ENCODE measurements at places on chromosomes 5 and 9.

DNA sequence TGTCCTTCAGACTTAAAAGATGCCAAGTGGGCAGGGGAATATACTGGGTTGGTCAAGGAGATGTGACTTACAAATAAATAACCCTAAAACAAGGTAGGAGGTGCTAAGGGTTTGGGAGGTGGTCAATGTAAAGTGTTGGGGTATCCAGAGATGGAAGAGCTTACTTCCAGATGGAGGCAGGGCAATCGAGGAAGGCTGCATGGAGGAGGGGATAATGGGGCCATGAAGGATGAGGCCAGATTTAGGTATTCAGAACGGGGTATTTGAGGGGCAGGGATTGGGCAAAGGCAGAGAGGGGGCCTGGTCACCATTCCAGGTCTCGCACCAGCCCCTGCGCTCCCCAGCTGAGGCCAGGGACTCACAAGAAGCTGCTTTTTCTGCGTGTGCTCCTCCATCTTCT is 57.9 kb upstream of the FBXW11 start:
- no peak for DNase-seq

DNA sequence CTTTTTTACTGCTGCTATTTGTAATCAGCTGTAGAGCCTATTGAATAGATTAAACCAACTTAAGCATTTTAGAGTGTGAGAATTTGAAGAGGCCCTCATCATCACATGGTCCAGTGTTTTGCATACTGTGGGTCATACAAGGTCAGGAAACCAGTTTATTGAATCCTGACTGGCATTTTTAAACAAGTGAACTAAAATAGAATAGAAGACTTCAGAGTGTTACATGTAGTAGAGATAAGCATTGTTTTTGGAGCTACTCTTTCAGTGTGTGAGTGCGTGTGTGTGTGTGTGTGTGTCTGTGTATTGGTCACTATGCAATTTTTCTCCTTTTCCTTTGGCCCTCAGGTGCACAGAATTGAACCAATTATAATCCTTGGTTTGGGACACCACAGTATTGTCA is 114.4 kb downstream of the SLC28A3 start:
- DNase-seq = no peak

DNA sequence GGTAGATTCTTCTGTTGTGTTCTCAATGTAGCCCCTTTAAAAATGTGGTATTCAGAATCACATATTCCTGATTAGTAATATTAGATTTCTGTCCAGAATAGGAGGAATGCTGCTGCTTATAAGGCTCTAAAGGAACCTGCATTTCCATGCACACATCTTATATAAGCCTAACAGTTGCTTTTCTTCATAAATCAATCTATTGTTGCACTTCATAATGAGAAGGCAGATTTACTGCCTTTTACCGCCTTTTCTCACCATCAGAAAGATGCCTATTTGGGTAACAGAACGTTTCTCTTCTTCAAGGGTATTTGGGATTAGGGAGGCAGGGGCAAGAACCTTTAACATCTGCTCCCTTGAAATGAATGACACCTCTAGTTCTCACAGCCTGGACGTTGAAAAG is 243.4 kb downstream of the MLLT3 start:
- DNase-seq = no peak

DNA sequence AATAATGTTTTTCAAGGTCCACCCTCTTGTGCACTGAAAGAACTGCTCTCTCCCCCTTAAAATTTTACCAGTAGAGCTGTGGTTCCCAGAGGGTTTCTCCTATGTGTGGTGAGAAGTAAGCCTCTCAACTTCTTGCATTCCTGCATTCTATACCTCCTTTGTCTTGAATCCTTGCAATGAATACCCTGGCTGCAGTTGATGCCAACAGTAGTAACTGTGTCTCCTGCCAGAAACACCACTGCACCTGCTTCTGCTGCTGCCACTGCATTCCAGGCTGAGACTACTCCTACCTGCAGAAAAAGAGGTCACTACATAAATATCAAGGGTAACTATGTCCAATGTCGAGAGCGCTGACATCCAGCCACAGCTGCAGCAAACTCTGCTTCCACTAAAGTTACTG is 203.7 kb downstream of the TMEM167A start:
- DNase-seq = no peak

GRCh38 chr5:112192866-112193265 is 226.2 kb downstream of the EPB41L4A start:
- DNase-seq = no peak

- no peak for DNase-seq
These were observed 11.5 kb upstream of the CARD9 start for GRCh38 chr9:136385015-136385414.

DNA sequence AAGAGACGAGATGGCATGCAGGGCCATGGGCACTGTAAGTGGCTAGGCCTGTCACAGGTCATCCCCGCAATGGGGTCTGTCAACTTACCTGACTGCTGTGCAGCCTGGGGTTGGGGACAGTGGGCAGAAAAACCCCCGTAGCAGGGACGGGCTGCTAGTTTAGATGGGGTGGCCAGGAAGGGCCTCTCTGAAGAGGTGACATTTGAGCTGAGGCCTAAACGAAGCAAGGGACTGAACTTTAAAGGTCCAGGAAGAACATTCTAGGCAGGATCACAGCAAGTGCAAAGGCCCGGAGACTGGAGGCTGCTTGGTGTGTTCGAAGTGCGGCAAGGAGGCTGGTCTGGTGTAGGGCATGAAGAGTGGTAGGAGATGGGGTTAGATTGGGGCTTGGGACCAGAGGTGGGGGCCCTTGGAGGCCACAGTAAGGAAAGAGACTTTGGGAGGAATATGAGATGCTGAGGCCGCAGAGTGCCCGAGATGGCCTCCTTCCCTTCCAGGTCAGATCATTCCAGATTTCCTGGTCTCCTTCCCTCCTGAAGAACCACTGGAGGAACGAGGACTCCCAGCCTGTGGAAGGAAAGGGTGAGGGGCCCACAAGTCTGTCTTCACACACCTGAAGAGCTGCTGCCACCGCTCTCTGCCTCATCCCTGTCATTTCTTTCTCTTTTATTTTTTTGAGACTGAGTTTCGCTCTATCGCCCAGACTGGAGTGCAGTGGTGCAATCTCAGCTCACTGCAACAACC is 37.9 kb upstream of the SH3PXD2B start:
- no peak for DNase-seq

GRCh38 chr5:95986001-95986400 is 24.4 kb upstream of the ELL2 start:
- no peak for DNase-seq

DNA sequence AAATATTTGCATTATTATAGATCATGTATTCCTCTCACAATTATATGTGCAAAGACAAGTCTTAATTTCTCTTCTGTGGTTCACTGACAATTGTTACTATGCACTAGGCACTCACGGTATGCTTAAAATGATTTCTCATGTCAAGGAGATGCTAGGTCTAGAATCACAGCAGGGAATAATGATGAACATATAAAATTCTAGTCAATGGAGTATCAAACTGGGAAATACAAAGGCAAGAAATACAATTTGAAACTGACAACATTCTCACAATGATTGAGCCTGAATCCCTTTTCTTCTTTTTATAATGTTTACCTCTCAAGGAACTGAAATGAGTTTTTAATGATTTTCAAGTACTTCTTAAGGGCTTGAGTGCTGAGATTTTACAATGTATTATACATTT is 302.3 kb upstream of the GRAMD2B start:
- DNase-seq = peak; percentile 47

- no peak for DNase-seq
These were observed 45.2 kb upstream of the CKMT2 start for GRCh38 chr5:81187885-81188284.

GRCh38 chr5:107516452-107517184 is 154.1 kb downstream of the EFNA5 start:
- no peak for DNase-seq

- DNase-seq = no peak
These were observed 18.6 kb upstream of the ZNF366 start for GRCh38 chr5:72525816-72526215.

- no peak for DNase-seq
These were observed 98.3 kb upstream of the BOD1 start for GRCh38 chr5:173714551-173715428.

- DNase-seq = no peak
These were observed 96.5 kb upstream of the ANKRD55 start for GRCh38 chr5:56329652-56330051.

- no peak for DNase-seq
These were observed 362.8 kb downstream of the SEMA5A start for GRCh38 chr5:9182899-9183695.

GRCh38 chr5:61268871-61269270 is 63.2 kb upstream of the ZSWIM6 start:
- DNase-seq = no peak

GRCh38 chr5:112174959-112175594 is 244.0 kb downstream of the EPB41L4A start:
- DNase-seq = peak; percentile 40

GRCh38 chr5:137264573-137264972 is 234.6 kb downstream of the SPOCK1 start:
- DNase-seq = no peak

DNA sequence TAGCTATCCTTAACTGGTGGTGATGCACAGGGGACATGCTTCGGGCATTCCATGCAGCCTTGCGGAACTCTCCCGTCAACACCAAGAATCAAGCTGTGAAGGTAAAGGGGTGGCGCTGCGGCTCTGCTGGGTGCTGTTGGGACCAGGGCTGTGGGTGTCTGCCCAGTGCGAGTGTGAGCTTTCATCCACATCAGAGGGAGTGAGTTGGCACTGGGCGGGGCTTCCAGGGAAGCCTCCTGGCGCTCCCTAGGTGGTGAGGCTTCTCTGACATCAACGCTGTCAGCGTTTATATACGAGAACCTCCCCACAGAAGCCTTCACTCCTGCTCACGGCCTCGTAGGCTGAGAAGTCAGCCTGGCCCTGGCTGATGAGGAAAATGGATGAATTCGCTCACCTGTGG is 11.7 kb downstream of the ARPC5L start:
- DNase-seq = no peak

DNA sequence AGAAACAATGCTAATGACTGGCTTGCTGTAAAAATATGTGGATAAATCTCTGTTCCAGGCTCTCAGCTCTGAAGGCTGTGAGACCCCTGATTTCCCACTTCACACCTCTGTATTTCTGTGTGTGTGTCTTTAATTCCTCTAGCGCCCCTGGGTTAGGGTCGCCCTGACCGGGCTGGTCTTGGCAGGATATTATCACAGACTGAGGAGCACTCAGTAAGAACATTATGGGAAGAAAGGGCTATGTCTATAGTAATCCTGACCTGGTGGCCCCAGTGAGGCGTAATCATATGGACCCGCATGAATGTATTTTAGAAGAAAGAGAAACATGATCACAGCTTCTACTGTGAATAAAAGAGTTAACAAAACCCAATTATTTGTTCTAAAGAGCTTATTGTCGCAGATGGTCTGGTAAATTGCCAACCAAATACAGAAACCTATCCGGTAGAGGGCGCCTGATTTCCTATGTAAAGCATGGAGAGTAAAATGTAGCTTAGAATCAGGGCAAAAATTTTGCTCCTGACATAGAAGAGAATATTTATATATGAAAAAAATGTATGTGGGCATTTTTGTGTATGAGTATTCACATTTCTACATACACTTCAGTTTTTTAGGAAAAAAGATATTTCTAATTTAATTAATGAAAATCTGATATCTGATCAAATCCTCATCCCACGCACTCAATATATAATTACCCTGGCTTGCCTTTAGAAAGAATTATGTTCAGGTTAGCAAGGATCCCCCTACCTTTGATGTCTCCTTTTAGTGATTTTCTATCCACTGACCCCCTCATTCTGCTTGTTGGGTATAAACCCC is 5.8 kb upstream of the IFNA1 start:
- DNase-seq = no peak

DNA sequence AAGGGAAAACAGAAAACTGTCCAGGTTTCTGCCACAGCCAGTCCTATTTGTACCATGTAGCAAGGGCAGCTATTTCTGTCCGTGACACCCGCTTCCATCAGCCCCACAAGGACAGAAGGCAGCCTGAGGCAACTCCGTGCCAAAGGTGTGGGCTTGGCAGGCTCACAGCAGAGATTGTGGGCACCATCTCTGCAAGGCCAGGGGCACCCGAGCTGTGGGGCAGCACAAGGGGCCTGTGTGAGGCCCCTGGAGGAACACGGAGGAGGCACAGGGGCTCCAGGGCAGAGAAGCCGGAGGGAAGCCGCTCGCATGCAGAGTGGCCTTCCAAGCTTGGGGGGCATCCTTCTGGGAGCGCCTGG is 43.5 kb downstream of the COL23A1 start:
- DNase-seq = no peak

DNA sequence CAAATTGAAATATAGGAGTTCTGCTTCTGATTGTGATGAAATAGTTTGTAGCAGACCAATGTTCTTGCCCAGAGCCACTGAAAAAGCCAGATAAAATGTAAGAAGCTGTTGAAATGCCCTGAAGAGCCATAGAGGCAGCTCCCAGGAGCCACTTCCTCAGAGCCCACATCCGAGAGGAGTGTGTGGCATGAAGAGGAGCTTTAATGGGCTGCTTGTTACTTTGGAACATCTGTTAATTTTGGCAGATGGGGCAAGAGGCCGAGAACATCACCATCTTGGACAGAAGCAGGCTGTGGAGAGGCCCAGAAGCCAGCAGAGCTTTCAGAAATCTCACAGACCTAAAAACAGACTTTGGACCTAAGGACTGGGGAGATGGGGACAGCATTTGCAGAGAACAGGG is 370.8 kb downstream of the GADD45G start:
- DNase-seq = no peak

GRCh38 chr5:36581070-36581469 is 25.3 kb upstream of the SLC1A3 start:
- DNase-seq = no peak

GRCh38 chr9:36194326-36195000 is 3.7 kb downstream of the CLTA start:
- peak; percentile 12 for DNase-seq

DNA sequence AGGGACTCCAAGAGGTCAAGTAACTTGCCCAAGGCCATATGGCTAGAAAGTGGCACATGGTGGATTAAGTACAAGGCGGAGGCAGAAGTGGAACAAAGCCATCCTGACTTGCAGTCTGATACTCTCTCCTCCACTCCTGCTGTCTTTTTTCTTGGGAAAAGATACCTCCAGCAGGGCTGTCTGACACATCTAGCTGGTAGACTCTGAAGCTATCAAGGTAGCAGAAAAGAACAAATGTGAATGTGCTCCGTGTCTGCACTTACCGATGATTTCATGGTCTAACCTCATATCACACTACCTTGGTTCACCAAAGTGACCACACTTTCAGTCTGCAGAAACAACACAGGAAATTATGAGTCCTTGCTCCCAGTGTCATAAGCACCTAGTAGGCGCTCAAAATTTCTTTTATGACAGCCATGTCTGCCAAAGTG is 284.8 kb downstream of the CRB2 start:
- DNase-seq = no peak

DNA sequence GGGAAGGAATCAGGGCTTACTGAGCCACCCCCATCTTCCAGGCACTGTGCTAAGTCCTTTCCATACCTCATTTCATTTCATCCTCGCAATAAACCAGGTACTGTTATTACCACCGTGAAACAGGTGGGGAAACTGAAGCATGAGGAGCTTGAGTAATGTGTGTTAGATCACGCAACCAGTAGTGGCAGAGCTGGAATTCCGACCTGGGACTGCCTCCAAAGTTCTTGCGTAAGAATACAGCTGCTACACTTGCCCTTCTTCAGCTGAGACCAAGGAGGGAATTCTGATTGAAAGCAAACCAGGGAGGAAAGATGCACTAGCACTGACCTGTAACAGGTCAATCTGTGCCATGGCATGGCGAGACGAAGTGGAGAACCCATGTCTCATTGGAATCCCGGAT is 113.4 kb upstream of the MSX2 start:
- no peak for DNase-seq
